Right forelimb (tissue), 1 donor: ENCODE measurements at places on chromosomes 3 and 15.

DNA sequence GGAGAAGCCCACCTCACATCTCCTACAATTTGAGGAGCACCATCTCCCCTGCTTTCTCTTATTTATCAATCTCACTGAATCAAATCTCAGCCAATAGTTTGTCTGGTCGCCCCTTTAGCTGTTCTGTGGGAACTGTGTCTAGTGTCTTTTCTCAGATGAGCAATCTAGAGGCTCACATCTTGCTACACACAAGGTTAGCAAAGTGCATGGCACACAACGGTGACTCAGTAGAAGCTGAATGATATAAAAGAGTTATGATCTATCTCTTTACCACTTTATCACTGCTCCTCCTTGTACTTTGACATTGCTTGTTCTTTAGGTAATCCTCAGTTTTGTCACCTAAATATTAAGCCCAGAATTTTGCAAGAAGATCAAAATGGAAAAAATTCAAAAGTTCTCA is 16.8 kb upstream of the COLQ start:
- DNase-seq, result no peak

GRCh38 chr3:101303089-101303731 is 17.2 kb downstream of the IMPG2 start:
- no peak for DNase-seq

- no peak for DNase-seq
Observed at GRCh38 chr15:87349181-87349580, 907.4 kb downstream of the NTRK3 start.

DNA sequence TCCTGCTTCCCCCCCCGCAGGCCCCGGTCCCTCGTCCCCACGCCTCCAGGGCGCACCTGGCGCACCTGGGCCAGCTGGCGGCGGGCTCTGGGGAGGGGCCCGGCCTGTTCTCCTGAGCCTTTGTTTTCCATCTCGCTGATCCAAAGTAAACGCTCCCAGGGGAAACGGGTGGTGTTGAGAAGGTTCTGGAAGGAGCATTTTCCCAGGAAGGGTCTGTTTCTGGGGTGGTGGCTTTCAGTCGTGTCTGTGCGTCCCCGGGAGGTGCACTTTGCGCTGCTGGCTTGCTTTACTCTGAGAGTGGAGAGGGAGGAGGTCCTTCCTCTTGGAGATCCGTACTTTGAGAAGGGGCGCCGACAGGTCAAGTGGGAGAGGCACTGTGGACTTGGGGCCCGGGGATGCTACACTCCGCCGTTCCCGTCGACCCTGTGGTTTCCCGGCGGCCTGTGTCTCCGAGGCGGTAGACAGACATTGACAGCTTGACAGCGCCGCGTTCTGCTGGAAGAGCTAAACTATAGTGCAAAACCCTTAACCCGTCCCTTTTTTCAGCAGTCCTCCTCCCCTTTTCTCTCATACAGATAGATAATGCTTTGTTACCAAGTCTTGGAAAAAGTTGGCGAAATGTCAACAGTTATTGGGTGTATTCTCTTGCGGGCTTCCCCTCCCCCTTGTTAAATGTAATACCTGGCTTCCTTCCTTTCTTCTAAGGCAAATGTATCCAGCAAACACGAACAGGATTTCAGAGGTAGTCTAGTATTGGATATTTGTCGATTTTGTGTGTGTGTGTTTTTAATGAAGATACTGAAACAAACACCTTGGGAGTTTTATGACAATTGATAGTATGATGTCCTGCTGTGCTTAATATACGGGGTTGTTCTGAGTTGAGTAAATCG is 6.5 kb downstream of the TPM1 start:
- DNase-seq, result peak; percentile 78

DNA sequence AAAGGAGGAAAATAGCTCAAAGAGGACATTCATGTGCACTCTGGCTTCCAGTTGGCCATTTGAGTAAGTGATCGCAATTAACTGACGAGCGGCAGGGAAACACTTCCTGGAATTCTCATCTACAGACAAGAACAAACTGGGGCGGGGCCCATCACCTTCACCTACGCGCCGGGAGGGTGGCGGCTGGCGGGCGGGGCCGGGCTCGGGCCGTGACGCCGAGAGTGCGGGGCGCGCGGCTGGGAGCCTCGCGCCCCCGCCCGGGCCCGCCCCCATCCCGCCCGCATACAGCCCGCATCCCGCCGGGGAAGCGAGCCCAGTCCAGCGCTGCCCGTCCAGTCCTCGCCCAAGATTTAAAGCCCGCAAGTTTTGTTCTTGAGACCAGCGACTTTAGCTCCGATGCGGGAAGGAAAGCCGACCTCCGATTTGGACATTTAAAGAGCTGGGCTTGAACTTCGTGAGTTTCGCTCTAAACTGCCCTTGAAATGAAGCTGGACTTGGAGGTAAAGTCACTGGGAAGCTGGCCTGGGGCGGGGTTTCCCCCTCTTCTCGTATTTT is at the start of gene B3GNT5:
Gene B3GNT5 (plus strand): TSS at position 281 of the 555 bp plus-strand sequence. CDS start 16,546 bp downstream, outside the sequence.
- peak; percentile 54 for DNase-seq

DNA sequence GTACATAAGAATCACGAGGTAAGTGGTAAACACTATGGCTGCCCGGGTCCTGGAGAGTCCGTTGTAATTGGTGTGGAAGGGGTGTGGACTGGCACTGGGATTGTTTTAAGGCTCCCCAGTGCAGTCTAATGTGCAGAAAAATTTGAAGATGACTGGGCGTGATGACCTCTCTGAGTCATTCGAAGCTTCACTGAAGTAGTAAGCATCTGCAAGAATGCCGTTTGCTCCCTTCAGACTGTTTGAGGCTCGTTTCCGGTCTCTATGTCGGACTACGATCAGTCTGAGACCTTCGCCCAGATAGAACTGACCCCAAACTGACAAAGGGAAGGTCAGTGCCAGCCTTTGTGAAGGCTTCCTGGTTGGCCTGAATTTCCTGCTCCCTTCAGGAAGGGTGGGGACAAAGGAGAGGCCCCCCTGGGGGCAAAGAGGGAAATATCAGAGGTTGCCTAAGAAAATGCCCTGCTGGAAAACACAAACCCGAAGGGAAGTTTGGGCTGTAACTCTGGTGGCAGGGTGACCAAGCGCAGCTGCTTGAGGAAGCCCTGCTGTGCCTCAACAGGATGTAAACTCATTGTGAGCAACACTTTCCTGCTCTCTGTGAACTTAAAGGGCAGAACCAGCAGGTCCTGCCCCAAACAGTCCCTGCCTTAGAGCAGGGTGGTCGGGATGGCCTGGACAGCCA is 34.6 kb downstream of the BTD start:
- DNase-seq, result no peak

- no peak for DNase-seq
Observed at GRCh38 chr3:61967937-61968336, 405.4 kb downstream of the FEZF2 start.

- no peak for DNase-seq
Observed at GRCh38 chr15:98281130-98281529, 320.6 kb downstream of the ARRDC4 start.

- no peak for DNase-seq
Observed at GRCh38 chr3:161117646-161118045, 12.5 kb upstream of the B3GALNT1 start.

DNA sequence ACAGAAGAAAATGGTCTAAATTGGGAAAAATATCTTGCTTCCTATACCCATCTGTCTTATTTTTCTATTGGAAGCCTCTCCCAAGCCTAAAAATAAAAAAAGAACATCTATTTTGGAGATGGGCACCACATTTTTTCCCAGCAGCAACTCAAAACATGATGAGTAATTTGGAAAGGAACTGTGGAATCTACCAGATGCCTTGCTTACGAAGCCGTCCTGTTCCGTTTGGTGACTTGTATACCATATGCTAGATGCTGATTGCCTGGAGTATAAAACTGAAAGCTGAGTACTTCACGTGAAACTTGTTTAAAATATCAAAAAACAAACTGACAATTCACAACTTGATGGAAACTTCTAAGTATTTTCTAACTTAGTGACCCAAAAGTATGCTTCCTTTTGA is 491.0 kb downstream of the ROBO2 start:
- DNase-seq, result no peak

DNA sequence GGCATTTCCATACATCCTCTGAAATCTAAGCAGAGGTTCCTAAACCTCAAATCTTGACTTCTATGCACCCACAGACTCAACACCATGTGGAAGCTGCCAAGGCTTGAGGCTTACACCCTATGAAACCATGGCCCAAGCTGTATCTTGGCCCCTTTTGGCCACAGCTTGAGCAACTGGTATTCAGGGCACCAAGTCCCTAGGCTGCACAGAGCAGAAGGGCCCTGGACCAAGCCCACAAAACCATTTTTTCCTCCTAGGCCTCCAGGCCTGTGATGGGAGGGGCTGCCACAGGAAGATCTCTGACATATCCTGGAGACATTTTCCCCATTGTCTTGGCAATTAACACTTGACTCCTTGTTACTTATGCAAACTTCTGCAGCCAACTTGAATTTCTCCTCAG is 54.4 kb upstream of the IL12A start:
- DNase-seq, result no peak

DNA sequence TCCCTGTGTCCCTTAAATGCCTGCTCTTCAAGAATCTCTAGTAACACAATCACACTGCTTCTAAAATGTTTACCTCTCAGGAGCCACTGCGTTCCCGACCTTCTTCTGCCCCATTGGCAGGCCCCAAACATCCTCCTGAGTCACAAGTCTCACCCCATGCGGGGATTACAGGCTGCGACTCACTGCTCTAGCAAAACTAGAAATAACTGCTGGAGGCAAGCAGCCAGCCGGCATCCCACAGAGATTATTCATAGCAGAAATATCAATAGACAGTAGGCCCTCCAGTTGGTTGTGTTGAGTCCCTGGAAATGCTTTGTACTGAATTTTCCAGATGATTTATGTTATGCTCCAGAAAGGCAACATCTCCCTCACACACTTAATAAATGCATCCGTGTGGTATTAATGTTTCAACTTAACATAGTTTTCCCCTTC is 64.8 kb downstream of the RFTN1 start:
- DNase-seq, result peak; percentile 61

DNA sequence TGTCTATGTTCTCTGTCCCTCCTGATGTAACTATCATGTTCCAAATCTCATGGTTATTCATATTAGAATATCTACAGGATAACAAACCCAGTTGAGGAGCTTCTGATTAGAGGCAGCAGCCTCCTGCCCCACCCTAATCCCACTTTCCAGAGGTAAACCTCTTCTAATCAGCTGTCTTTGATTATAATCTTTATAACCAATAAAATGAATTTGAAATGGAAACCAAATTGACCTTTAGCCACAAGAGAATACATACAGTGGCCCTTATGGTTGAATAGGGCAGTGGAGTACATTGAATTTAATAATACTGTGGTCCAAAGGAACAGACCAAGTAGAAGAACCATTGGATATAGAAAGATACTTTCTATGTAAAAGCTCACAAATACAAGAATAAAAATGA is 281.3 kb upstream of the UMPS start:
- no peak for DNase-seq

GRCh38 chr3:168422843-168423242 is 327.1 kb upstream of the GOLIM4 start:
- DNase-seq, result no peak

DNA sequence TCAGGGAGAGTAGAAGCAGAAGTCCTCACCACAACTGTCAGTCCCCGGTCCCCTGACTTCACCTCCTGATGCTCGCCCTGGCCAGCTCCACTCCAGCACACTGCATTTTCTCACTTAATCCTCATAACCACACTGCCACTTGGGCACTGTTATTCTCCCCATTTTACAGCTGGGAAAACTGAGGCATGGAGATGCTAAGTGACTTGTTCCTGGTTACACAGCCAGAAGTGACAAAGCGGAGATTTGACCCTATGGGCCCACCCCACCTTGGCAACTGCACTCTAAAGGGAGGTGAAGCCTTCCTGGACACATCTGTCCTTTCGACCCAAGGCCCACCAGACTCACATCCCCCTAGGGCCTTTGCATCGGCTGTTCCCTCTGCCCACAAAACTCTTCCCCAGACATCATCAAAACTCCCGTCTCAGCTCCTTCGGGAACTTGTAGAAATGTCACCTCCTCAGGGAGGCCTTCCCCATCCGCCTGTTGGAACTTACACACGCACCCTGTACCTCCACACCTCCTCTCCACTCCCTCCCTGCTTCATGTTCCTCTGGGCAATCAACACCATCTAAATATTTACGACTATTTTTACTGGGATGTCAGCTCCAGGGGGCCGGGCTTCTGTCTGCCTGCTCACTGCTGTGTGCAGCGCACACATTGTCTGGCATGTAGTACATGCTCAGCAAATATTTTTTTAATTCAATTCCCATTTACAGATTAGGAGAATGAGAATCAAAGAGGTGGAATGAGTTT is 3.1 kb downstream of the GRIP2 start:
- DNase-seq, result no peak

DNA sequence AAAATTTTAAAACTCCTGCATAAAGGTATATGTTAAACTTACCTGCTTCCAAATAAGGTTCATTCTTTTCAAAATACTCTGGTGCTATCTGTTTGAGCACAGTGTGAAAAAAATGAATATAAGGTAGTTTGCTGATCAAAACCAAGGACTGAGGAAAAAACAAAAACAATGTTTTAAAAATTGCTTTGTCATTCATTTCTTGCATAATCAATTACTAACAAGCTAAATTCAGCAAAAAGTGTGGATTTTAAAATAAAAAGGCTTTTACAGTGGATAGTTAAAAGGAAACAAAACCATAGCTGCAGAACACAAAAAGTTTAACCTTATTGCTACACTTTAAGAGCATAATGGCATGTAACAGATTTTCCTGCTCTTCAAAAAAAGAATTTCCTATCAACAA is 31.5 kb downstream of the DENND6A start:
- no peak for DNase-seq

DNA sequence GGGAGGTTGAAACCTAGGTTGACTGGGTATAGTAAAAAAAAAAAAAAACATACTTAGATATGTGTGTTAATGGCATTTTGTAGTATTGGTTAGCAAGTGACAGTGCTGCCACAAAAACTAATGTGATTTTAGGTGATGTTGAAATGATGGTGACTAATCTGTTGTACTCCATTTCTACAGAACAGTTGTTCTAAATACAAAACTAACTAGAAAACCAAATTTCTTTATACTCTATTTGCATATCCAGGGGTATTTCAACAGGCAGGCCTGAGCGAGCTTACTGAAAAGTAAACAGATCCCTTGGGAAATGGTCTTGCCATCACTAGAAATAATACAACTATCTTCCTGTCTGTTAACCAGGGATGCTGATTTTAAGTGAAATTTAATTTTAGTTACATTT is 20.5 kb downstream of the TSC22D2 start:
- DNase-seq, result no peak

DNA sequence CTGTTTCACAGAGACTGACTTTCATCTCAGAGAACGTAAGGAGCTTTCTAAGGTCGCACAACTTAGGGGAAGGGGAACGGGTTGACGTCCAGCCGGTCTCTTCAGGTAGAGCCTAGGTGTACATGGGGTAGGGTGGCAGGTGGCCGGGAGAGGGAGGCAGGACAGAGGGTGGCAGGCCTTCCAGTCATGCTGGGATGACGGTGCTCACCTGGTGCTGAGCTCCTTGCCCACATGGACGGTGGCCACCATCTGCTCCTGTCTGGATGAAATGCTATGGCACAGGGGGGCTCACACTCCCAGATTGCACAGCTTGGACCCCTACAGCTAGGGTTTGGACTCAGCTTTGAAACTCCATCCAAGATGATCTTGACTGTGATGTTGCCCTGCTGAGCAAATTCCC is 144.5 kb downstream of the ATP10A start:
- DNase-seq, result peak; percentile 27

GRCh38 chr3:74469151-74469550 is 145.3 kb downstream of the CNTN3 start:
- no peak for DNase-seq
